ENCODE measurements at places on chromosomes 3 and 15.

DNA sequence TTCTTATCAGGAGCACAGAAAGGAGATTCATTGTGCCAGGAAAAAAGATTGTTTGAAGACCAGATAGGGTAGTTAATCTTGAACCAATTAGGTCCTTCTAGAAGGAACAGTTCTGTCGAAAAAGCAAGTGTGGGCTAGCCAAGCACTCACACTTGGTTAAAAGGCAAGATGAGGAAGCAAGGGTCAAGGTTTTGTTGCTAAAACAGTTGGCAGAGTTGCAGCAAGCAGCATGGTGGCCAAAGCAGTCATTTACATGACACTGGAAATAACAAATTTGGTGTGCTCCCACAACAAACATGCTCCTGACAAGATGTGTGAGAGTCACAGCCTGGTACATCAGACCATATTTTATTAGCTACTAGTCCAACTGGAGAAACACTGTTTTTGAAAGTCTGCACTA lies 228.0 kb upstream of the CFAP20DC start:
- H3K27me3 ChIP-seq = no peaks in the 10 kb centered on the region
- H3K4me1 ChIP-seq = no peaks in the 10 kb centered on the region
- H3K36me3 ChIP-seq = no peaks in the 10 kb centered on the region
- H3K27ac ChIP-seq = no peak overlapping the region
- no peak overlapping the region for H3K4me3 ChIP-seq

GRCh38 chr15:31208817-31209216 lies 107.3 kb upstream of the TRPM1 start:
- no peak overlapping the region for H3K4me3 ChIP-seq
- no peak for DNase-seq
- no peak overlapping the region for H3K27ac ChIP-seq
- no peaks in the 10 kb centered on the region for H3K27me3 ChIP-seq

- H3K27ac ChIP-seq = no peak overlapping the region
- no peak for DNase-seq
- H3K4me1 ChIP-seq = no peaks in the 10 kb centered on the region
- no peak overlapping the region for H3K4me3 ChIP-seq
- H3K36me3 ChIP-seq = no peaks in the 10 kb centered on the region
These were observed 126.0 kb upstream of the IQSEC1 start for GRCh38 chr3:13199006-13199776.

DNA sequence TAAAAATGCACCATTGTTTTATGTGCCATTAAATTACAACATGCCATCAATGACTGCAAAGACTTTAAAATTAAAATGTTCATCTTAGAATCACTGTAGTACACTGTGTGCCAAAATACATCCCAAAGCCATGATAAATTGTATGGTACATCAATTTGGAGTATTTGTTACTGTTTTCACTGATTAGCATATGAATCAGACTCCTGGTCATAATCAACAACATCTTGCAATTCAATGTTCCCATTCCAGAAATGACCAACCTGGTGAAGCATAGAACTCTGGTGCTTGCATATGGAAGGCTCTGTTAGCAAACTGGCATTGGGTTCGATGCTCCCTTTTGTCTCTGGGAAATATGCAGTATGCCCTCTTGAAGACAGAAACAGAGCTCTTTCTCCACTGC lies 22.5 kb downstream of the LYSMD2 start:
- H3K36me3 ChIP-seq = no peaks in the 10 kb centered on the region
- DNase-seq = no peak
- H3K4me1 ChIP-seq = no peaks in the 10 kb centered on the region
- H3K27me3 ChIP-seq = no peaks in the 10 kb centered on the region

- H3K36me3 ChIP-seq = no peaks in the 10 kb centered on the region
- H3K27me3 ChIP-seq = no peaks in the 10 kb centered on the region
- no peak overlapping the region for H3K27ac ChIP-seq
- no peak overlapping the region for H3K4me3 ChIP-seq
- no peaks in the 10 kb centered on the region for H3K4me1 ChIP-seq
- no peak for DNase-seq
These were observed 7.3 kb upstream of the UBE3A start for GRCh38 chr15:25446076-25446475.

DNA sequence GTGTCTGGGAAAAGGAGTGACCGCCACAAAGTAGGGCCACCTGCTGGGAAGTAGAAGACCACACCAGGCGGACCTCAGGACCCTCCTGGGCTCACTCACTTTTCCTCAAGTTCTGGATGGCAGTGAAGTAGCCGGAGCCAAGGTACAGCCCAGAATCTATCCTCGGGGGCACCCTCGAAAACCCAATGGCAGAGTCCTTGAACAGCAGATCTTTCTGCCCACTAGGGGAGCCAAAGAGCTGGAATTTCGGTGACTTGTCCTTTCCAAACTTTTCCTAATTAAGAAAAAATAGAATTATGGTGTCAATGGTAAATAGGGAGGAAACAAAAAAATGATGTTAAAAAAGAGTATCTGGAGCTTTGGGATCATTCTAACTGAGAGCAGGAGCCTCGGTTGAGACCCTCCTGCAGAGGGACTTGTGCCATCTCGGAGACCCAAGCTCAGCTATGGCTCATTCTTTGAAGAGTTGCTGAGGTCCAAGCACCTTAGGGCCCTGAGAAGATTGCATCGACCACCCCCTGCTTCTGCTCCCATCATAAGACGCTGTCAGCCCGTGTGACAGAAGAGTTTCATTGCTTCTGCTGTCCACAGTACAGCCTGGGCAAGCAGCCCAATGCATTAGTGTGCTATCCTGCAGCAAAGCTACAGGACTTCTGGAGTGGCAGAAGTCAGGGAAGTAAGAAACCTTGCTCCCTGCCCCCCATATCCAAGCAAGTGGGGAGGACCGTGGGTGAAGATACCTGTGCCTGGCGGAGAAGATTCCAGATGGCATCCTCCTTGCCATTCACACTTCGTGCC lies 14.8 kb downstream of the LTF start:
- no peaks in the 10 kb centered on the region for H3K27me3 ChIP-seq
- H3K4me3 ChIP-seq = no peak overlapping the region
- H3K36me3 ChIP-seq = no peaks in the 10 kb centered on the region

- H3K4me1 ChIP-seq = peaks cover 12% of the 10 kb centered on the region
- no peak for DNase-seq
- H3K4me3 ChIP-seq = no peak overlapping the region
- no peak overlapping the region for H3K27ac ChIP-seq
These were observed 233.3 kb downstream of the SHOX2 start for GRCh38 chr3:157872902-157873301.

DNA sequence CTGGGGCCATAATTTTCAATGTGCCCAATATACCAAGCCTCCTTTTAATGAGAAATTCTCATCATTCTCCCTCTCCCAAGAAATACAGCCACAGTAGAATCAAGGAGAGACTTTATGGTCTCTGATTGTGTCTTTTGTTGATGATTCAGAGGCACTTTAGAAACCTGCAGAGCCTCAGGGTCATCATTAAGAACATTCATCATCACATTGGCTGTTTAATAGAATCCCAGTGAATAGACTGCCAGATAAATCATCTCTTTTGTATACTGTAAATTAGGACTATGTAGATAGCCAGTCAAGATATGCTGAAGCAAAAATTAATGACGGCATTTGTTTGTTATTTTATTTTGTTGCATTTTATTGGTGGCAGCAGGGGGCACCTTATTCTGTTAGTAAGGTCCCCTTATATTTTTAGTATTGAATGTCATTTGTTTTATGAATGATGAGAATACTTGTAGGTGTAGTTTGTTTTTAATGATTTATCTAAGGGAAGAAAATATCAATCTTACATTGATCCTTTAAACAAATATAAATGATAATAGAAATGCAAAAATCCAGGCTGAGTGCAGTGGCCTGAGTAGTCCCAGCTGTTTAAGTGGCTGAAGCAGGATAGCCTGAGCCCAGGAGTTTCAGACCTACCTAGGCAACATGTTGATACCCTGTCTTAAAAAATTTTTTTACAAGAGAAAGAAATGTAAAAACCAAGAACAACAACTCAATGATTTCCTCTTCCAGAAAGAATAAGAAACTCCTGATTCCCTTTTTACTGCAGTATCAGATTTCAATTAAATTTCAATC lies 138.8 kb downstream of the ZBBX start:
- no peaks in the 10 kb centered on the region for H3K4me1 ChIP-seq
- H3K27ac ChIP-seq = no peak overlapping the region
- no peak for DNase-seq

DNA sequence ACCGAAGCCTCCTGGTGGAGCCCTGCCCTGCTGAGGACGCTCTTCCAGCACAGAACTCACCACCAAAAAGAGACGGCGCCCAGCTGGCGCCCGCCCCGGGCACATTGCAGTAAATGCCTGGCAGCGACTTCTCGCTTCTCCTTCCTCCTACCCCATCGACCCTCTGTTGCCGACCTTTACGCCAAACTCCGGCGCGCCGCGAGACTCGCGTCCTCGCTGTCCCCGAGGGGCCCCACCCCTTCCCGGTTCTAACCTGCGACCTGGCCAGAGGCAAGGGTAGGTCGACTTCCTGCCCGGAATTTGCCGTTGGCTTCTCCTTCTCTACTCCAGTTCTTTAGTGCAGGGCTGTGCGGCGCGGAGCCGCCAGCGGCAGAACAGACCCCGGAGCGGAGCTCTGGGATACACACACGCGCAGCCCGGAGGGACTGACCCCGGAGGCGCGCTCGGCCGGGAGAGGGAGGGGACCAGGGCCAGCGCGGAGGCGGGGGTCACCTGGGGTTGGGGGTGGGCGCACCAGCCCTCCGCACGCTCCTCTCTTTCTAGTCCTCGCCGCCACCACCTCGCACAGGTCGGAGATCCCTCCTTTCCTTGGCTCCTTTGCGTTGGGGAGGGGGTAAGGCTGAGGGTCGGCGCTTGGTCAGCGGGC lies 226.6 kb upstream of the AZI2 start:
- no peak for DNase-seq
- no peak overlapping the region for H3K27ac ChIP-seq
- H3K27me3 ChIP-seq = no peaks in the 10 kb centered on the region
- H3K4me1 ChIP-seq = no peaks in the 10 kb centered on the region
- H3K4me3 ChIP-seq = no peak overlapping the region

DNA sequence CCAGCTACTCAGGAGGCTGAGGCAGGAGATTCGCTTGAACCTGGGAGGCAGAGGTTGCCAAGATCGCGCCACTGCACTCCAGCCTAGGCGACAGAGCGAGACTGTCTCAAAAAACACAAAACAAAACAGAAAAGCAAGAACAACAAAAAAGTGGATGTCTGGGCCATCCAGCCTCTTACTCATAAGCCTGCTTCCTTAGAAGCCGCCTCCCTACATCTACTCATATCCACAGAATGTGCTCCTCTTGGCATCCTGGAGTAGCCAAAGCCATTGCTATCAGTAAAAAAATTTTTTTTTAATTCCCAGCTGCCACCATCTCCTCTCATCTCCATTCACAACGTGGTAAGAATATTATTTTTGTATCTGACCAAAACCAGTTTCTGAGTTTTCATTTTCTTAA lies 10.8 kb downstream of the ZSCAN2 start:
- no peak overlapping the region for H3K27ac ChIP-seq
- H3K27me3 ChIP-seq = no peaks in the 10 kb centered on the region
- H3K4me3 ChIP-seq = no peak overlapping the region

GRCh38 chr3:116552246-116552645 lies 107.0 kb upstream of the LSAMP start:
- H3K27me3 ChIP-seq = no peaks in the 10 kb centered on the region
- H3K27ac ChIP-seq = no peak overlapping the region
- H3K36me3 ChIP-seq = no peaks in the 10 kb centered on the region

GRCh38 chr15:70098461-70099166 lies 897 bp upstream of the TLE3 start:
- peak; percentile 24 for DNase-seq
- H3K27me3 ChIP-seq = no peaks in the 10 kb centered on the region
- peak overlapping the region; percentile 78 for H3K4me3 ChIP-seq
- no peaks in the 10 kb centered on the region for H3K36me3 ChIP-seq
- peak overlapping the region; percentile 90 for H3K27ac ChIP-seq
- H3K4me1 ChIP-seq = peaks cover 40% of the 10 kb centered on the region

GRCh38 chr3:187957165-187957581 lies 196.8 kb upstream of the LPP start:
- no peaks in the 10 kb centered on the region for H3K36me3 ChIP-seq
- no peaks in the 10 kb centered on the region for H3K4me1 ChIP-seq
- no peak for DNase-seq
- no peak overlapping the region for H3K27ac ChIP-seq
- H3K27me3 ChIP-seq = no peaks in the 10 kb centered on the region
- no peak overlapping the region for H3K4me3 ChIP-seq

Measured in MM.1S (cell line).